ENCODE measurements at places on chromosomes 6 and 20. TPM values are rescaled to one million over a fixed set of nuclear protein-coding genes. Genes with fewer than 3 reads are reported as not detected.

Gene MROH8
- 1.2 TPM for total RNA-seq

Gene PDE7B
- total RNA-seq, result 22.1 TPM

Gene TRAPPC3L
- total RNA-seq, result under 0.01 TPM

Gene TP53TG5
- under 0.01 TPM for total RNA-seq

Gene ULBP1
- total RNA-seq, result 0.26 TPM

Gene UBE3D
- 6.7 TPM for total RNA-seq

Gene LCA5
- total RNA-seq, result 5.6 TPM

Gene IP6K3
- 1.8 TPM for total RNA-seq

Gene FNDC1
- under 0.01 TPM for total RNA-seq

Gene TNFRSF6B
- total RNA-seq, result 6.7 TPM

Gene C6orf15
- total RNA-seq, result not detected

Gene ATAT1
- total RNA-seq, result 3.9 TPM

Gene SEL1L2
- not detected for total RNA-seq

Gene PAQR8
- total RNA-seq, result 6.1 TPM

Gene OVOL2
- not detected for total RNA-seq

Gene C2
- 27.2 TPM for total RNA-seq

Gene POU5F1
- under 0.01 TPM for total RNA-seq

Gene SLC22A7
- not detected for total RNA-seq

Gene WFDC10B
- total RNA-seq, result not detected

Gene BTN1A1
- not detected for total RNA-seq

Gene RSPO3
- total RNA-seq, result 15.4 TPM

Gene DDAH2
- 119 TPM for total RNA-seq

Gene PAK5
- not detected for total RNA-seq

Gene DYNLT2
- 1.0 TPM for total RNA-seq

Gene CLVS2
- total RNA-seq, result not detected

Gene KCNQ5
- total RNA-seq, result 4.9 TPM

Gene CD83
- 5.0 TPM for total RNA-seq

Gene SLC22A3
- 0.26 TPM for total RNA-seq

Gene HSD17B8
- 11.4 TPM for total RNA-seq

Gene PCED1A
- total RNA-seq, result 36.0 TPM

Gene MANEA
- 7.7 TPM for total RNA-seq

Gene TBXT
- not detected for total RNA-seq

Gene HMGCLL1
- 0.51 TPM for total RNA-seq

Gene CPXM1
- total RNA-seq, result 0.50 TPM

Gene OPN5
- not detected for total RNA-seq

Gene FAM229B
- 20.3 TPM for total RNA-seq

Gene TGM2
- total RNA-seq, result 58.6 TPM

Gene EFCAB8
- under 0.01 TPM for total RNA-seq

Gene PNLDC1
- not detected for total RNA-seq

Gene LY6G5C
- total RNA-seq, result 0.51 TPM

Gene UNC5CL
- total RNA-seq, result 0.26 TPM

Gene SLPI
- 0.17 TPM for total RNA-seq

Gene PRL
- total RNA-seq, result not detected

Gene IPCEF1
- total RNA-seq, result 0.26 TPM

Gene IL17F
- not detected for total RNA-seq

Gene TRIM10
- total RNA-seq, result not detected

Gene OR2B6
- 0.17 TPM for total RNA-seq

Gene GSS
- 39.0 TPM for total RNA-seq

Gene AIF1
- total RNA-seq, result not detected

All from fibroblast of lung (primary cell).